ENCODE measurements at places on chromosomes 3 and 15.

- DNase-seq = no peak
These were observed 148.4 kb downstream of the TNIK start for GRCh38 chr3:171311784-171312183.

DNA sequence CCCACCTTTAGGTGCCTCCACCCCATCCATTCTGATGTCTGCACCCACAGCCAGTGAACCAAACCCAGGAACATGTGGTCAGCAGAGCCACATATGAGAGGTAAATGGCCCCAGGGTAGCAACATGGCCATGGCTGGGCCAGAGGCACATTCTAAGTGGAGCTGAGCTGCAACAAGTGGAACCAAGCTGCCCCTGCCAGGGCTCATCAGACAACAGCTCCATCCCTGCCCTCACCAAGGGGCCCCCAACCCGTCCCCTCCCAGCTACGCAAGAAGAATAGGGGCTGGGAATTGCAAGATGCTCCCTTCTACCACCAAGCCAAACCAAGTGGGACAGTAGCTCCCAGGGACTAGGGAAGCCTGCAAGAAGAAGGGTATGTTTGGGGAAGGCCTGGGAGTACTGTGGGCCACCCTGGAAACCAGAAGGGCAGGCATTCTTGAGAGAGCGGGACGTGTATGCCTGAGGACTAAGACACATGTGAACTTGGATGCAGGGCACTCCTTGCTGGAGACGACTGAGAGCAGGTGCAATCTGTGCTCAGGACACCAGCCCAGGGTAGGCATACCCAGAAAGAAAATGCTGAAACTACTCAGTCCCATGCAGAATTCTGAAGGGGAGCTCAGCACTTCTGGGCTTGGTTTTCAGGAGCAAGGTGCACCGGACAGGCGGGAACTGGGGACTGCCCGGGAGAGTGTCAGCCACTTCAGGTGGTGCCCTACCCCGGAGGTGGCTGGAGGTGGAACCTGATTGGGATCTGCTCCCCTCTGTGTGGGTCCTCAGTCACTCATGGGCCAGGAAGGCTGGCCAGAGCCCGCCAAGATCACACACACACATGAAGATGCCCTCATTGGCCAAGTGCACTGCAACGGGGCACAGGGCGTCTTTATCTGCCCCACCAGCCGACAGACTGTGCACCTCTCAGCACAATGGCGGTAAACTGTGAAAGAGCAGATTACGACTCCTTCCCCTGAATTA is 9.5 kb downstream of the MYL3 start:
- no peak for DNase-seq

- DNase-seq = no peak
These were observed 31.3 kb upstream of the TBC1D21 start for GRCh38 chr15:73841756-73842725.

- DNase-seq = no peak
These were observed 10.0 kb upstream of the PAQR5 start for GRCh38 chr15:69288531-69289341.

- DNase-seq = peak; percentile 86
These were observed 2.1 kb downstream of the ALCAM start for GRCh38 chr3:105368566-105369499.

GRCh38 chr3:59839283-59839682 is 789.5 kb upstream of the CFAP20DC start:
- no peak for DNase-seq

DNA sequence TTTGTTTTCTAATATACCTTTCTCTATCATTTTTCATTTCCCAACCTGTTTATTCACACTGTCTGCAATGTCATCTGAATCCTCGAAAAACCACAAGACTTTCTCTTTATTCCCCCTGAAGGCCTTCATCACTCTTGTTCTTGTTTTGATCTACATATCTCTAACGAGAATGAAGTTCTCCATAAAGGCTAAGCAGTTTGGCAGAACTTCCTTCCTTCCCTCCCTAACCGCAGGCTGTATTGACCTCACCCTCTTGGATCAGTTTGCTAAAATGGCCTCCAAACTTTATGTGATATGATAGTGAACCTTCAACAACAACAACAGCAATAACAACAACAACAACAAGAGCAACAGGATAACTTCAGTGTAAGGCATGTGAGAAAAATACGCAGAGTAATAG is 392.8 kb downstream of the TIGIT start:
- no peak for DNase-seq

GRCh38 chr15:40829115-40829514 is 607 bp upstream of the PPP1R14D start:
- no peak for DNase-seq

DNA sequence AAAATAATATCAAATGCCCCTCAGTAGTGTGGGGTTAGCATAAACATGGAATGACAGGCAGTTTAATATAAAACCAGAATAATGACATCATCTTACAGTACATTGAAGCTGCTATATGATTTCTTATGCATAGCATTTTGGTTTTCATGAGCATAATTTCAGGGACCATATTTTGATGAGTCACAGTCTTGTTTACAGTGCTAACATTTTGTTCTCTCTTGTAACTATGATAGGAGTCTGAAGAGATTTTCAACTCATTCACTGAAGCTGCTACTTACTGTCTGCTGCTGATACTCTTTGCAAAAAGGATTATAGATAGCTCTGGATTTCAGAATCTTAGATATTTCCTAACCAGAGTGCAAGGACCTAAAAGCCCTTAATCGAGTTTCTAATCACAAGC is 92.6 kb upstream of the CCDC54 start:
- DNase-seq = no peak

GRCh38 chr15:48653216-48653615 is 7.7 kb upstream of the FBN1 start:
- no peak for DNase-seq

- DNase-seq = no peak
These were observed 17.1 kb downstream of the TMEM108 start for GRCh38 chr3:133055339-133055738.

GRCh38 chr3:146160321-146160963 is 542 bp downstream of the PLOD2 start:
- DNase-seq = no peak

DNA sequence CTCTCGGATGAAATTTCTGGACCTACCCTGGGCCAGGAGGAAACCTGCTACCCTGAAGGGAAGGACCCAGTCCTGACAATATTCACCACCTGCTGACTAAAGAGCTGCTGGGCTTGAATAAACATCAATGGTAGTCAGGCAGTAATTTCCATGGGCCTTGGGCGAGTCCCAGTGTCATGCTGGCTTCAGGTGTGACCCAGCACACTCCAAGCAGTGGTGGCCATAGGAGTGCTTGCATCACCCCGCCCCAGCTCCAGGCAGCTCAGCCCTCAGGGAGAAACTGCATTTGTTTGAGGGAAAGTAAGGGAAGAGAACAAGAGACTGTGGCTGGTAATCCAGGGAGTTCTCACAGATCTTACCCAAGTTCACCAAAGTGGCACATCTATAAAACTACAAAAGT is 261.8 kb upstream of the DCBLD2 start:
- DNase-seq = no peak

DNA sequence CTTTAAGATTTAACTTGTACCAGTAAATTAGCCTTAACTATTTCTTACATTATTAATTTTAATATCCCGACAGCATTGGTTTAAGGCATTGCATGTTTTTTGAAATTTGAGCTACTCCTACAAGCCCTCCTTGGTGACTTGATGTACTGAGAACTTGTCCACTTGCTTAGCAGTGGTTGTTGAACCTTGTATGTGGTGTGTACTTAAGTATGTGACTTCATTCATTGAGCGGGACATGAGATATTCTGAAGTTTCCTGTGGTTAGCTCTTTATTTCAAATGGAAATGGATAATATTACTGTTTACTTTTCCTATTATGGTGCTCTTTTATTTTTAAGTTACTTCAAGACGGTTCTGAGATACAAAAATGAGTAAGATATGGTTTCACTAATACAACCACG is 3.6 kb upstream of the COL6A5 start:
- DNase-seq = no peak

- DNase-seq = no peak
These were observed 43.3 kb upstream of the VIPR1 start for GRCh38 chr3:42459151-42459550.

GRCh38 chr15:69973102-69973714 is 124.5 kb downstream of the TLE3 start:
- peak; percentile 69 for DNase-seq
